ENCODE measurements at places on chromosomes 12 and 14. TPM values are rescaled to one million over a fixed set of nuclear protein-coding genes. Genes with fewer than 3 reads are reported as not detected.

Gene MYH7
- polyA plus RNA-seq, result not detected

Gene TMEM52B
- not detected for polyA plus RNA-seq

DNA sequence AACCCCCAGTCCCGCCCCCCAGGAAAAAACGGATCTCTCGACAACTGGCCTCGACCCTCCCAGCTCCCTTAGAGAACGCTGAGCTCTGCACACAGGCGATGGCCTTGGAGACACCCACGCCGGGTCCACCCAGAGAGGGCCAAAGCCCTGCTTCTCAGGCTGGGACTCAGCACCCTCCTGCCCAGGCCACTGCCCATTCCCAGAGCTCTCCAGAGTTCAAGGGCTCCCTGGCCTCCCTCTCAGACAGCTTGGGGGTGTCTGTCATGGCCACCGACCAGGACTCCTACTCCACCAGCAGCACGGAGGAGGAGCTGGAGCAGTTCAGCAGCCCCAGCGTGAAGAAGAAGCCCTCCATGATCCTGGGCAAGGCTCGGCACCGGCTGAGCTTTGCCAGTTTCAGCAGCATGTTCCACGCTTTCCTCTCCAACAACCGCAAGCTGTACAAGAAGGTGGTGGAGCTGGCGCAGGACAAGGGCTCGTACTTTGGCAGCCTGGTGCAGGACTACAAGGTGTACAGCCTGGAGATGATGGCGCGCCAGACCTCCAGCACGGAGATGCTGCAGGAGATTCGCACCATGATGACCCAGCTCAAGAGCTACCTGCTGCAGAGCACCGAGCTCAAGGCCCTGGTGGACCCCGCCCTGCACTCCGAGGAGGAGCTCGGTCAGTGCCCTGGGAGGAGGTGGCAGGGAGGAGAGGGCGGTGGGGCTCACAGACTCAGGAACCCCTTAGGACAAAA, 95.8 kb downstream of the LGMN start:
- H3K36me3 ChIP-seq, result no peaks in the 10 kb centered on the region
- H3K4me3 ChIP-seq, result no peak overlapping the region
- no peaks in the 10 kb centered on the region for H3K4me1 ChIP-seq
- H3K27ac ChIP-seq, result no peak overlapping the region
- H3K27me3 ChIP-seq, result no peaks in the 10 kb centered on the region
- DNase-seq, result no peak

- H3K36me3 ChIP-seq, result peaks cover 27% of the 10 kb centered on the region
- no peak overlapping the region for H3K4me3 ChIP-seq
- no peaks in the 10 kb centered on the region for H3K27me3 ChIP-seq
- no peak overlapping the region for H3K27ac ChIP-seq
- no peak for DNase-seq
Observed at GRCh38 chr14:92943855-92944570, 21.1 kb downstream of the CHGA start.

DNA sequence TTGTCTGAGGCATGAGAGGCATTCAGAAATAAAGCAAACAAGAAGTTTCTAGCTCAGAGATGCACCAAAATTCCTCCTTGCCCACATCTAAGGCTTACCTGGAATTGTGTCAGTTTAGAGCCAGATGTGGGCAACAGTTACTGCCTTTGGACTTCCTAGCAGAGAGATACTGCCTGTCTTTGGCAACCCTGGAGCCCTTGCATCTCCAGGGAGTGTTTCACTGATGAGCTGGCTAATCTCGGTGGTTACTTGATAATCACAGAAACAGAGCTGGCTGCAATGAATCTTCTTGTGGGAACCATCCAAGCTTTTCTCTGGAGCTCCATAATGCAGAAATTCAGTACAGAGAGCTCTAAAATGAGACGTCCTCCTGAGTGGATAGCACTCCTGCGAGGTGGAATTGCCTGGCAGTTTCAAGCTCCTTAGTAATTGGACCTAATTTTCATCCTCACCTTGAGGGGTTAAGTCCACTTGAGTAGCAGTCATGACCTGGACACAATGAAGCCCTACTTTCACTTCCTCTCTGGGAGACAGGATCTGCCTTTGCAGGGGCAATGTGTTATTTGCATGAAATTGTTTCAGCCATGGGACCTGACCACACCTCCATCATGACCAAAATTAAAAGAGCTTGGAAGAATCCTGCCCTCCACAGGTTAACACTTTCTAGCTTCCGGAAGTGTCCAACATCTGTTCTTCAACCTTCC, 108.8 kb upstream of the ARHGAP5 start:
- no peaks in the 10 kb centered on the region for H3K36me3 ChIP-seq
- no peak overlapping the region for H3K4me3 ChIP-seq
- H3K27me3 ChIP-seq, result no peaks in the 10 kb centered on the region

GRCh38 chr12:43158126-43158525, 393.9 kb downstream of the ADAMTS20 start:
- H3K27ac ChIP-seq, result no peak overlapping the region
- no peaks in the 10 kb centered on the region for H3K36me3 ChIP-seq
- no peak overlapping the region for H3K4me3 ChIP-seq
- peak; percentile 23 for DNase-seq
